ENCODE measurements at places on chromosomes 7 and 10. TPM values are rescaled to one million over a fixed set of nuclear protein-coding genes. Genes with fewer than 3 reads are reported as not detected.

The SPDYE2 gene
- not detected for total RNA-seq

The MUC3A gene
- total RNA-seq, result not detected

GRCh38 chr7:120933475-120933874 lies 17.1 kb upstream of the ING3 start:
- no peak overlapping the region for H3K4me3 ChIP-seq
- H3K27me3 ChIP-seq, result peaks cover 10% of the 10 kb centered on the region
- H3K36me3 ChIP-seq, result no peaks in the 10 kb centered on the region
- H3K4me1 ChIP-seq, result peaks cover 2% of the 10 kb centered on the region
- no peak for DNase-seq

DNA sequence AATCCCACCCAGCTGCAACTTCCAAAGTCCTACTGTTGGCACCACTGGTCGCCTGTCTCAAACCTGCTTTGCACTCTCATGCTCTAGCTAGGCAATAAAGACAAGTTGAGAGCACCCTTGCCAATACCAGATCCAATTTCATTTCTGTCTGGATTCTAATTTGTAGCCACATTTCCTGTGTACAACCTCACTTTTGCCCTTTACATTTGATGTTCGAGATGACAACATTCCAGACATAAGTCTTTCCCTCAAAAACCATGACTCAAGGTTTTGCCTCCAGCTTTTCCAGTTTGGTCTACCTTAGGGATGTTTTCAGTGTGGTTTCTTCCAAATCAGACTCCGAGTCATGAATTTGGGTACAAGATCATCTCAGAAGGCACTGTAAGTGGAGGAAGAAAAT lies 309.0 kb downstream of the GPAM start:
- no peak for DNase-seq
- H3K4me3 ChIP-seq, result no peak overlapping the region
- no peaks in the 10 kb centered on the region for H3K27me3 ChIP-seq
- H3K36me3 ChIP-seq, result no peaks in the 10 kb centered on the region
- H3K4me1 ChIP-seq, result no peaks in the 10 kb centered on the region

GRCh38 chr10:102401735-102402511 lies 6.4 kb downstream of the NFKB2 start:
- peaks cover 46% of the 10 kb centered on the region for H3K36me3 ChIP-seq
- DNase-seq, result no peak
- H3K27ac ChIP-seq, result no peak overlapping the region
- H3K4me1 ChIP-seq, result peaks cover 32% of the 10 kb centered on the region
- H3K27me3 ChIP-seq, result no peaks in the 10 kb centered on the region
- H3K4me3 ChIP-seq, result no peak overlapping the region

DNA sequence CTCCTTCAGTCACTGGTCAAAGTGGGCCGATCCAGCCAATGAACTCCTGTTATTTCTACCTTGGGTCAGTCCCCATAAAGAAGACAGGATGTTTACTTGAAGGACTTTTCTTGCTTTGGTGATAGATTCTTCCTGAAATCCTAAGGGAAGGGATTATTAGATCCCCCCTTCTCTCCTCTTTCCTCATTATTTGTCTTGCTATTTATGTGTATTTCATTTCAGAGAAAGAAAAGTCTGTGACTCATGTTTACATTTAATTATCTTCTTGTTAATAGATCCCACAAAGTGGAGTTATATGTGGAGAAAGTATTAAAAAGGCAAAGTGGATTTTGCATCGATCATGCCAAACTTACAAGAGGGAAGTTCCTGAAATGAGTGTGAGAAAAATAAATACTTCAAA lies 341.5 kb downstream of the PHTF2 start:
- H3K36me3 ChIP-seq, result no peaks in the 10 kb centered on the region
- peaks cover 3% of the 10 kb centered on the region for H3K27me3 ChIP-seq
- no peak for DNase-seq
- H3K27ac ChIP-seq, result no peak overlapping the region

- H3K4me3 ChIP-seq, result no peak overlapping the region
- H3K27me3 ChIP-seq, result no peaks in the 10 kb centered on the region
- H3K36me3 ChIP-seq, result no peaks in the 10 kb centered on the region
- no peak for DNase-seq
Measured at GRCh38 chr10:77036993-77037734, 600.4 kb downstream of the KCNMA1 start.

DNA sequence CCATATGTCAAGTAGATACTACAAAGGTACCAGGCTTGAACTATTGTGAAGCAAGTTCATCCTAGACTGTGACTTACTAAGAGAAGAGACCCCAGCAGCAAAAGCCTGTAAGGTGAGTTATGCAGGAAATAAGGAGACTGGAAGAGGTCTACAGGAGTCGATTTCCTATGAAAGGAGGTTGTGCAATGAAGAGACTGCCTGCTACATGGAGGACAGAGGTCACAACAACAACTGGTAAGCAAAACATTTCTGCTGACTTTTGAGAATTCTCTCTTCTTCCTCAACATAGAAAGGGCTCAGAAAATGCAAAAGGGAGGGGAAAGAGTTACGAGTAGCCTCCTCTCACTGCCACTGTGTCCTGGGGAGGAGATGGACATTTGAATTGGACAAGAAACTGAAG lies 42.4 kb downstream of the PDK4 start:
- H3K27ac ChIP-seq, result no peak overlapping the region
- H3K4me3 ChIP-seq, result no peak overlapping the region
- H3K4me1 ChIP-seq, result no peaks in the 10 kb centered on the region
- H3K27me3 ChIP-seq, result peaks cover 11% of the 10 kb centered on the region
- no peak for DNase-seq
- H3K36me3 ChIP-seq, result no peaks in the 10 kb centered on the region

DNA sequence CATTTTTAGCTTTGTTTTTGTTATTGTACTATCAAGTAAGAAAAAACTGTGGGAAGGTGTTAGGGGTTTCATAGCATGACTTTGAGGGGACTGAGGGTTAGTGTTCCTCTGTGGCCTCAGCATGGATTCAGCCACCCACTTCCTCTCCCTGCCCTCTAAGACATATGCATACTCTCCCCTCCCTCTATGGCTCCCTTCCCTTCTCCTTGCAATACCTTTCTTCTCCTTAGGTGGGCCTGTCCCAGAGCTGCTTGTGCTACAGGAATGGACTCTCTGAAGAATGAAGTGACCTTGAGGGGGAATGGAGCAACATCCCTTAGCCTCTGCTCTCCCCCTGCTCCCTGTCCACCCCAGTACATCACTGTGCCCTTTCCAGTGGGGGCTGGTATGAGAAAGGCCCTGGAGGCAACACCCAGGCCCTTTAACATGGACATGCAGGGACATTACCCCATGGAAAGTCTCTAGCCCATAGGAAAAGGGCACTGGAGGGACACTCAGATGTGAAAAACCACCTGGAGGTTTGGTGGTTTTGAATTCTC lies 22.4 kb downstream of the CDH23 start:
- no peaks in the 10 kb centered on the region for H3K36me3 ChIP-seq
- H3K27me3 ChIP-seq, result peaks cover 7% of the 10 kb centered on the region
- no peaks in the 10 kb centered on the region for H3K4me1 ChIP-seq
- DNase-seq, result no peak
- H3K4me3 ChIP-seq, result no peak overlapping the region
- H3K27ac ChIP-seq, result no peak overlapping the region

DNA sequence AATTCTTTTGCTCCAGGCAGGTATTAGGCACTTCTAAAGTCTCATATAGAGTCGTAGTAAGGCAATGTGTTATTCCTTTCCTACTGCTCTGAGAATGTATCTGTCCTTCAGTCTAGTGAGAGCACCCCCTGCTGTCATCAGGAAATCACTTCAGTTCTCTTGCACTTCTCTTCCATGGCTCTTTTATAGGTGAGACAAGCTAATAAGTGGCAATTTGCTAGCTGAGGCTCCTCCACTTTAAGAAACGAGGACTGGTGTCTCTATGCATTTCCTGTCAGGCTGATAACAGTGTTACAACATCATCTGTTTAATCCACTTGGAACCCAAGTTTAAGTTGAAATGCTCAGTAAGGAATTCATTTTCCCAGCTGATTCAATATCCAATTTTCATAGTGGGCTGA lies 350.6 kb downstream of the TFEC start:
- H3K4me3 ChIP-seq, result no peak overlapping the region
- DNase-seq, result no peak
- no peaks in the 10 kb centered on the region for H3K36me3 ChIP-seq
- no peak overlapping the region for H3K27ac ChIP-seq

DNA sequence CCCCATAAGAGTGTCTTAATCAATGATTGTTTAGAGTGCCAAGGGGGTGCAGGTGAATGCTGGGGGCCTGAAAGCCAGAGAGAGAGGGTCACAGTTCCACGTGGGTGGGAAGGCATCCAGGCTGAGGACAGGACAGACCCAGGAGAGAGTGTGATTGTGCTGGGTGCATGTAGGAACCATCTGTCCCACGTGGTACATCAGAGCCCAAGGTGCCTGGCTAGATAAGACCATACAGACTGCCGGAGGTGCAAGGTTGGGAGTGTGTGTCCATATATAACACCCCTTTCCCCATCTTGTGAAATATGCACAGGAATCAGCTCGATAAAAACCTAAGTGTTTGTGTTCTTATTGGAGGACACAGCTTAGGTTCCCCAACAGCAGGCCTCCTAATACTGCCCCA lies 85.5 kb downstream of the WIPF3 start:
- no peak overlapping the region for H3K27ac ChIP-seq
- H3K36me3 ChIP-seq, result no peaks in the 10 kb centered on the region
- H3K4me3 ChIP-seq, result no peak overlapping the region

DNA sequence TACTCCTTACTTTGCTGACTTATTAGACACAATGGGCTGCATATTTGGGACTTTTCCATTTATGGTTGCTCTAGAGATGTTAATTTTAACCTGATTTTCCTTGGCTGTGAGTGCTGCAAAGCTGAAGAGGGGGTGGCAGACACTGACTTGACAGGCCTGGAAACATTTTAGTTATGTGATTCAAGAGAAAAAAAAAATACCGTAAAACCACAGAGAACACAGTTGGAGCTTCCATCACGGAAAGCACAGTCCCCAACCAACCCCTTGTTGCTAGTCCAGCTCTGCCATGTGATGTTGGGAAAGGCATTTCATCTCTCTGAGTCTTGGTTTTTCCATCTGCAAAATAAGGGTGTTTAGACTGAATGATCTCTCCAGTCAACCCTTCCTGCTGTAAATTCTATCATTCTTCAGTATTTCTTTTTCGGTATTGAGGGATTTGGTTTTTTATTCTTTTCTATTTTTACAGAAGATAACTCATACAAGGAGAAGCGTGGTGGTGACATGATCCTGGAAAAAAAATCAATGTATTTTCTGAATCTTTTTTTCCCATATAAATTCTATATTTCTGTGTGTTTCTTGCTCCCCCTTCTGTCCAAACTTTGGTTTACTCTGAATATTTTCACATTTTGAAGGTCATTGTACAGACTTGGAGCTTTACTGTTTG lies 246.1 kb downstream of the REEP3 start:
- no peaks in the 10 kb centered on the region for H3K4me1 ChIP-seq
- no peak overlapping the region for H3K4me3 ChIP-seq
- no peaks in the 10 kb centered on the region for H3K36me3 ChIP-seq
- no peak for DNase-seq

- DNase-seq, result no peak
- no peaks in the 10 kb centered on the region for H3K36me3 ChIP-seq
- peaks cover 8% of the 10 kb centered on the region for H3K4me1 ChIP-seq
- H3K4me3 ChIP-seq, result no peak overlapping the region
- H3K27ac ChIP-seq, result no peak overlapping the region
- H3K27me3 ChIP-seq, result peaks cover 3% of the 10 kb centered on the region
Measured at GRCh38 chr10:44006771-44007170, 358.1 kb upstream of the ZNF32 start.
